ENCODE measurements at places on chromosomes 12 and 14.

DNA sequence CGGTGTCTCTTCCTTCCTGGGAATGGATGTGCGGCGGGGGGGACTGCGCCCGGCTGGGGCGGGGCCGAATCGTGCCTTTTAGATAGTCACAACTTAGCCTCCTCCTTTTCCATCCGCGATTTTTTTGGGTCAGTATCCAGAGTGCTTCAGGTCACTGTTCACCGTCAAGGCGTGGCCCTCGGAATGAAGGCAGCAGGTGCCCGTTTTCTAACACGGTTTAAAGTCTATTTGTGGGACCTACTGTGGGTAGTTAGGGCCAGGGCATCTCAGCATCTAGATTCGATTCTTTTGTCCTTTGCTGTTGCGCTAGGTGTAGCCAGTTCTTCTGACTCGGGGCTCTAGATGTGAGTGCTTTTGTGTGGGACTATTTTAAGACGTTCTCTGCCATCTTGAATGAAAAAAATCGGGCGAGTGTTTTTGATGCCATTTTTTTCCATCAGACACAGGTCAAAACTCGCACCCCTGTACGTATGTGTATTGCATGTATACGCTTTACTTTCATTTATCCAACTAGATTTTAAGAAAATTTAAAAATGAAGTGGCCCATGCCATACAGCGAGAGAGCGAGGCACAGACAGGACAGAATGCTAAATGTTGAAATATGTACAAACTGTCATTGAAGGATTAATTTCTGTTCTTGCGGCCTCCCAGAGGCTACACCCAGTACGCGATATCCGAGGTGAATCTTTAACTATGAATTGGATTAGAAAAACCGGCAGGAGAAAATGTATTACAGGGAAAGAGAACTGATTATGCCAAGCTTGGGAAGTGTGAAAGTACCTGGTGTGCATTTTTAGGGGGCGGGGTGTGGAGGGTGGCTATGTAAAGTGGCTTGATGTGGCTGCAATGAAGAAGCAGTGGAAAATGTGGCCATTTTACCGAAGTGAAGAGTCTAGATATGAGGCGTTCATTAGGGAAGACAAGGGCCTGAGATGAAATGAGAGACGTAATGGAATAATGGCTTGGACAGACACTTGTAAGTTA, 835 bp downstream of the VEZT start:
- no peak for DNase-seq

DNA sequence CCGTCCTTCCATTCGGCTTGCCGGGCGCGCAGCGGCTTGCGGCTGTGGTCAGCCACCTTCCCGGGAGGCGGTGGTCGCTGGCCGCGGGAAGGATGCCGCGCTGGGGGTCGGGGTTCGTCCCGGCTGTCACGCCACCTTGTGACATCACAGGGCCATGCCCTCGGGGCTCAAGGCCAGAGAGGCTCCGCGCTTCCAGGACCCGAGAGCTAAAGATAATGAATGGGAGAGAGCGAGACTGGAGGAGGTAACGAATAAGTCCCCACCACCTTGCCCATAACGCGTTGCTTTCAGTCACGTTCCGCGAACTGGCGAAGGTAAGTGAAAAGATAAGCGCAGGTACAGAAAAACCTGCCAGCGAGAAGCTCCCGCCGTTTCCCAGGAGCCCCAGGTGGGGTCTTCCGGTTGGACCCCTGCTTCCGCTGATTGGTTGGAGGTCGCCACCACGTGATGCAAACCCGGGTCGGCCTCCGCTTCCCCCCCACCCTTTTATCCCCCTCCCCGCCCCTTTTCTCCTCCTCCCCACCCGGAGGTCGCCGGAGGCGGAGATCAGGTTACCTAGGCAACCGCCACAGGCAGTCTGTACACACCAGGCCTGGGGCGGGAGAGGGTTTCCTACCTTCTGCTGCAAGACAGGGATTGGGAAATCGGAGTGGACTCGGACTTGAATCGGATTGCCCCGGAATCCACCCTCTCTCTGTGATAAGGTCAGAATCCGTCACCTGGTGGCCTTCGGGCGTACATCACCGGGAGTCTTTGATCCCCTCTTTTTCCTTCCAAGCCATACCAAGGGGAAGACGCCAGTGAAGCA, at the start of gene LRRC9:
Gene LRRC9, plus strand, starts transcription at position 575 of the 808 bp plus-strand sequence.
- DNase-seq = no peak

DNA sequence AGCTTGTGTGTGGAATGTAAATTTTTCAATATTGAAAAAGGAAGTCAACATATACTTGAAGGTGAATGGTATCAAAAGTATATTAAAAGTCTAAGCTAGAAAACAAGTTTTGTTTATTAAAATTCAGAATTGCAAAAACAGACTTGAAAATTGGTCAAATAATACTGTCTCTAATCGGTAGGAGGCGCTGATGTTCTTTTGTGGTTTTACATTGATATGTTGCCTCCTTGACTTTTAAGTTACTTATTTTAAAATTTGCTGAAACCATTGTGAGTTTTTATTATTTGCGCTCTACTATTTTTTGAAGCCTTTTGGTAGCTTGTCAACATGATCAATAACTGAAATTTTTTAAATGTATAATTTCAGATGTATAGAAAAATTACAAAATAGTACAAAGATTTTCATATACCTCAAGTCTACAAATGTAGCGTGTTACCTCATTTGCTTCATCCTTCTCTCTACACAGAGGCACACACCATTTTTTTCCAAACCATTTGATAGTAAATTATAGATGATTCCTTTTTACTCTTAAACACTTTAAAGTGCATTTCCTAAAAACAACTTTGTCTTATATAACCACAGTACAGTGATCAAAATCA, 6.9 kb downstream of the RTRAF start:
- no peak for DNase-seq

GRCh38 chr14:81682134-81682533, 148.5 kb upstream of the SEL1L start:
- DNase-seq = no peak

Measured in pulmonary artery endothelial cell (primary cell).